H4 (cell line): ENCODE measurements at places on chromosomes 16 and 17. TPM values are rescaled to one million over a fixed set of nuclear protein-coding genes. Genes with fewer than 3 reads are reported as not detected.

Gene DLX4
- 0.49 and 1.6 TPM in 2 replicates for total RNA-seq

Gene EVI2A
- 4.8 and 7.7 TPM in 2 replicates for total RNA-seq

Gene IL17C
- total RNA-seq: not detected in 2 replicates

Gene DHRS7C
- not detected in 2 replicates for total RNA-seq

Gene CNTNAP4
- total RNA-seq: 2.0 and 2.1 TPM in 2 replicates

Gene NOS2
- 0.02 TPM in 1 of 2 replicates, not detected in the other for total RNA-seq

Gene FOXC2
- 0.12 and 0.60 TPM in 2 replicates for total RNA-seq

Gene KCNH6
- not detected in 2 replicates for total RNA-seq

Gene ABCC6
- 1.6 and 3.1 TPM in 2 replicates for total RNA-seq

DNA sequence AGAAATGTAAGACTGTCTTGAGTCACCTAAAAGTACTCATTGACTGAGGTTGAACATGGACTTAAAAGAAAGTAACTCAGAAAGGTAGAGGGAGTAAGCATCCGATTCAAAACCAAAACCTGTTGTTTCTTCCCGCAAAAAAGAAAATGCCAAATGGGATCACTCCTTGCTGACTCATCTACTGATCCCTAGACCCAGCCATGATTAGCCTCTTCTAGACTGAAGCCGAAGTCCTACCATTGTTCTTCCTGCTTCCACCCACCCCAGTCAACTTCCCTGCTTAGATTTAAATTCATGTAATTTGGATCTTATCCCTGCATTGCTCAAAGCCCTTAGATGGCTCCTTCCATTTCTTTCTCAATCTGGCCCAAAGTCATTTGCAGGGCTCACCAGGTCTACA is 760.5 kb upstream of the SOX9 start:
- no peak for DNase-seq

DNA sequence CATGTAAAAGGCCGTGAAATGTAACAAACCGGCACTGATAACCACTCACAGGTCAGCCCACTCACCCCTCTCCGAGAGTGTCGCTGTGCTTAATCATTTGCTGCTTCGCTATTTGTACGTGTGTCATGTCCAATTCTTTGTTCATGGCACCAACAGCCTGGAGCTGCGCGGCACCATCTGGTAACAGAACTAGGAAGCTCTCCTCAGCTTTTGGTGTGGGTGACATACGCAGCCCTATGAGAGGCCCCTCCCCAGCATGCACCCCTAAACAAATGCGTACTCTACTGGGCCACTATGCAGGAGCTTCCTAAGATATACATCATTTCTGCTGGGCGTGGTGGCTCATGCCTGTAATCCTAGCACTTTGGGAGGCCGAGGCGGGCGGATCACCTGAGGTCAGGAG is 2.3 kb upstream of the PECAM1 start:
- no peak for DNase-seq

DNA sequence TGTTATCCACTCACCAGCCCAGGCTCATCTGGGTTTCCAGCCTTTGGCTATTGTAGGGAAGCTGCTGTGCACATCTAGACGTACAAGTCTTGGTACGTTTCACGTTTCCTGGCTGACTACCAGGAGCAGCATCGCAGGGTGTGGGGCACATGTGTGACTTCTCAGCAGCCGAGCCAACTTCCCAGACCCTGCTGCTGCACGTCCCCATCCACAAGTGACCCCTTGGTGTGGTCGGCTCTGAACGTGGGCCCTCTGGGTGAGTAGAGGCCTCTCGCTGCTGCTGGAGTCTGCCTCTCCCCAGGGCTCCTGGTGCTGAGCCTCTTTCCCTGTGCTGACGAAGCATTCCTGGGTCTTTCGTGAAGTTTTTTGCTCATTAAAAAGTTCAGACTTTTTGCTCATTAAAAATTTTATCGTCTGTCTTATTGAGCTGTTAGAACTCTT is 70.2 kb upstream of the ZNF750 start:
- no peak for DNase-seq

DNA sequence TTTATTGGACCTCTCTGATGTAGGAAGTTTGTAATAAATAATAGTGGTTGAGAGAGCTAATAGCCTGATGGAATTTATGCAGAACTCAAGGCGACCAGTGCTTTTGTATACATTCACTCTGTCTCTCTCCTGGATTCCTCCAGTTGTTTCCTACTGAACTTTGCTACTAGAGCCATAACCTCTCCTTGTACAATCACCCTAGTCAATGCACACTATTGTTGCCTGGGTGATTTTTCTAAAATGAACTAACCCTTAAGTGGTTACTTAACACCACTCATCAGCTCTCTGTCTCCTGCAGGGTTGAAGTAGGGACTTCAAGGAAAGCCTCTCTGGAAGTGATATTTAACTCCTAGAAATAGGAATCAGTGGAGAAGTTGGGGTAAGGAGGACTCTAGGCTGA is 9.7 kb downstream of the PHKB start:
- DNase-seq: no peak

GRCh38 chr16:4245077-4245791 is 3.4 kb upstream of the SRL start:
- no peak for DNase-seq

DNA sequence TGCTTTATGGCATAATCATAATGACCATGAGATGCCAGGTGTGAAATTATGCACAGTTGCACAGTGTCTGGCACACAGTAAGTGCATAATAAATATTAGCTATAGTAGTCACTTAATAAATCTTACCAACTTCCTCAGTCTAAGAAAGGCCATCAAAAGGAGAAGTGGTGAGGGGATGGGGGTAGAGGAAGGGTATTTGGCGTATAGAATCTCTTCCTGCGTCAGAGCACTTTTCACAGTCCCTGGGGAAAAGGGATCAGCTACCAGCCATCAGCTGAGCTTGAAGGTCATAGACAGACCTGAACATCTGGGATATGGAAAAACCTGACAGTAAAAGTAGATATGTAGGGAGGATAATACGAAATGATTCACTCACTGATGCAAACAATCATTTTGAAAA is 5.8 kb downstream of the CRHR1 start:
- DNase-seq: no peak

- DNase-seq: no peak
Observed at GRCh38 chr16:29915590-29916247, 10.3 kb downstream of the KCTD13 start.

DNA sequence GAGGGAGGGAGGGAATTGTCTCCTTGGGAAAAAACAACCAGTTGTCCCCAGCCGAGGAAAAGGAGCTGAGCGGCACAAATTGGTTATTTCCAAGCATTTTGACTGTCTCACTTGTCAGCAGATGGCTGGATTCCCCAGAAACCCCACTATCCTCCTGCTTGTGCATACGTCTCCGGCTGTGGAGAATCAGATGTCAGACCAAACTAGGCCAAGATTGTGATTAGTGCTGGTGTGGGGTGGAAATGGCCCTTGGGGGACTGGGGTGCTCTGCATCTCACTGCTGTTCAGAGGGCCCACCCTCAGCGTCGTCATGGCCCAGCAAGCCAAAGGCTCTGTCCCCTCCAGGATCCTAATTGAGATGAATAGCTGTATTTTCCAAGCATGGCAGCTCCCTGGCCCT is 131.7 kb upstream of the HSBP1 start:
- DNase-seq: no peak

DNA sequence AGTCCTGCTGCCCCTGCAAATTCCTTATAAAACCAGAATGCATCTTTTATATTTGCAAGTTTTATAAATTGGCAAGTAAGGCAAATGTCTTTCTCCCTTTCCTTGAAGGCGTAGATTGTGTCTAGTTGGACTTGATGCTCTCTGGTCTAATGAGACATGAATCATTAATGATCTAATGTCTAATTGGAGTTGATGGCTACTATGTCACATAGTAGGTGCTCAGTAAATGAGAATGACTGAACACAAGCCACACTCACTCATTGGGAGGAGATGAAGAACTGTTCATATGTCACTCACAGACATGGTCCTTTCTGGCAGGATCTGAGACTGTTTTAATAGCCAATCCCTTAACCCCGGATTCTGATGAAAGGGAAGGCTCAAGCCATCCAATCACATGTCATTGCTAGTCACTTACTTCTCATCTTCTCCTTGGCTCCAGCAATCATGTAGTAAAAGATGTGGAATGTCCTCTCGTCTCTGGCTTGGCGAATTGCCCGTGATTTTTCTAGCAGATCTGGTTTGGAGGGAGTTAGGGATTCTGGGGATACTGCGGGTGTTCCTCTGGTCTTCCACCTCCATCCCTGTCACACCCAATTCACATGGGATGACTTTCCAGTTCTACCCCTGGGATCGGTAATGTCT is 81.0 kb downstream of the MYH11 start:
- no peak for DNase-seq

GRCh38 chr17:55911186-55911585 is 160.3 kb downstream of the PCTP start:
- no peak for DNase-seq

GRCh38 chr17:45692661-45693060 is 91.5 kb upstream of the CRHR1 start:
- no peak for DNase-seq

- no peak for DNase-seq
Observed at GRCh38 chr16:87593710-87594258, 8.5 kb upstream of the JPH3 start.

DNA sequence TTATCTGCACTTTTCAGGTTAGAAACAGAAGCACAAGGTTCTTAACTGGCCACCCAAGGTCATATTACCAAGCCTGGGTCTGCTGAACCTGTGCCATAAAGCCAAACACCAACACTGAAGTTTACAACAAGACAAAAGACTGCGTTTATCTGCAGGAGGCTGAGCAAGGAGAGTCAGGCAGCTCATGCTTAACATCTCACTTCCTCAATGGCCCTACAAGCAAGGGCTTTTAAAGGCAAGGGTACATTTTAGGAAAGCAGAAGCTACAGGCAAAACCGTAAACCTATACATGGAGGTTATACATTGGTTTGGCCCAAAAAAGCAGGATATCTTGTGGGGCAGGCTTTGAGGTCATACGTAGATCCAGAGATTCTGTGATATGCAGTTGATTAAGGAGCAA is 91.2 kb downstream of the GNAO1 start:
- DNase-seq: no peak

GRCh38 chr17:10523064-10523463 is 4.7 kb upstream of the MYH1 start:
- DNase-seq: no peak

GRCh38 chr17:3005696-3006095 is 57.7 kb downstream of the OR1D5 start:
- no peak for DNase-seq

- DNase-seq: no peak
Observed at GRCh38 chr17:74351552-74352210, 10.0 kb downstream of the BTBD17 start.

DNA sequence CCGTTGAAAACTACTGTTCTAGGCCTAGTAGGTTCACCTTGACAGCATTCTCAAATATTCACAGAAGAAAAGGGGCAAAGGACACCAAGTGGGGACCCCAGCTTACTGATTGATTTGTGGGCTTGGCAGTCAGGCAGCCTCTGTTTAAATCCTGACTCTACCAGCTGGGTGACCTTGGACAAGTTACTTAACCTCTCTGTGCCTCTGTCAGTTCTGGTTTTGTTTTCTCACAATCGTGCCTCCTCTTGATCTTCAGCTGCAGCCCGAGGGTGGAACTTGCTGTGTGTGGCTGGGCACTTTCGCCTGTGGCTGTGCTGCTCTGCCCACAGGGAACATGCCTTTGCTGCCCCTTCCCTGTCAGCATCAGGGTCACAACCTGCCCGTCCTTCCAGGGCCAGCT is 17.8 kb downstream of the RAP1GAP2 start:
- no peak for DNase-seq

DNA sequence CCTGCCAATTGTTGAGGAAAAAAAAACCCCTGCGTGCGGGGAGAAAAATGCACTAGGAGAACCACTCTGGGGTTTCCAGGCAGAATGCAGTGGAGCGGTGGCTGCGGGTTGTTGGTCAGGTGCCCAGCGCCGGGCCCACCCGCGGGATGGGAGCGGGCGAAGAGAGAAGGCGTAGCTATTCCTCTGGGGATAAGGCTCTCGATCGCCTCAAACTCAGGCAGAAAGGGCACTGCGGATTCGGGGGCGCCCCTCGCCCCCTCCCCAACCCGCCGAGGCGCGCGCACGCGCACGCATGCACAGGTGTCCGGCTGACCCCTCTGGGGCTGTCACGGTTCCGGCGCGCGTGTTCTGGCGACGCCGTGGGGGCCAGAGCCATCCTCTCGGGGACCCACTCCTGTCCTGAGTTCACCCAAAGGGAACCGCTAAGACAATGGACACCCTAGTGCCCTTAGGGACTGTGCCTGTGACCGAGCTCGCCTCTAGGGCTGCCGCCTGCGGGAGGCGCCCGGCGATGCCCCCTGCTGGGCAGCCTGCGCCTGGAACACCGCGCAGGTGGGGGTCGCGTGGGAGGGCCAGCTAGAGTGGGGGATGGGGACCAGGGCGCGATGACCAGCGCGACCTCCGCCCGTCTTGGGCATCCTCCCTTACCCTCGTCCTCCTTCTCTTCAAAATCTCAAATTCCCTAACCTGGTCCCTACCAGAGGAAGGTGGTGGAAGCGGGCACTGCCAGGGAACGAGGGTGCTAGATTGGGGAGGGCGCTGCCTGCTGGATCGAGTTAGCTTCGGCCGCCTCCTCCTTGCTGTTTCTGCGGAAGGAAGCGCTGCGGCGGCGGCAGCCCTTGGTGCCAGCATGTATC is 14.4 kb upstream of the CBX8 start:
- peak; percentile 51 for DNase-seq

GRCh38 chr16:86375851-86376250 is 134.5 kb upstream of the FOXF1 start:
- DNase-seq: no peak

GRCh38 chr16:50365791-50366575 is 2.8 kb downstream of the BRD7 start:
- DNase-seq: no peak

GRCh38 chr16:87806641-87807546 is 41.1 kb upstream of the KLHDC4 start:
- peak; percentile 92 for DNase-seq

DNA sequence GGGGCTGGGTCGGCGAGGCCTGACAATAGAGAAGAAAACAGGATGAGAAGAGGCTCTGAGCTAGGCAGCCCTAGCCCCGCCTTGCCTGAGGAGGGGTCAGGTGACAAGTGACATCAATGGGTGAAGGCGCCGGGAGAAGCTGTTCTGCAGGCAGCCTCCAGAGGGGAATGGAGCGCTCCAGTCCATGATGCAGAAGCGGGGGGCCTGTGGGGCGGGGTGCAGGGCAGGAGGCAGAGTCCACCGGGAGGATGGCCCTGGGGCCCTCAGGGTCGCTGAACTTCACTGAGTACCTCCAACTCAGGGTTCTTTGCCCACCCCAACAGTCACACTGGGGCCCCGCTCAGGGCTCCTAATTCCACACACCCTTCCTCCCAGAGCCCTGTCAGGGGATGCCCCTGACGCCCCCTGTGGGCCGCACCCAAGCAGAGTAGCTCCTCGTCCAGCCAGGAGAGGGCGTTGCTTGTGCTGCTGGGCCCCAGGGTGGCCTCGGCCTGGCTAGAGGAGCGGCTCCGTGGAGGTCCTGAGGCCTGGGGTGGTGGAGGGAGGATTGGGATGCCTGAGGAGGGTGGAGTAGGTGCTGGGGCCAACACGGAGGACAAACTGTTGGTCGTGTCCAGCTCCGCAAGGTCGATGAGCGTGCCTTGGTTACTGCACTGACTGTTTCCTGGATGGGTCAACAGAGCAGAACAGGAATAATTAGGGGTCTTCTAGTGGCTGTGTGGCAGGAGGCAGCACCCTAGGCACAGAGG is 20.8 kb downstream of the GGA3 start:
- peak; percentile 56 for DNase-seq
